ENCODE measurements at places on chromosomes 6 and 20.

- peak overlapping the region; percentile 73 for H3K27ac ChIP-seq
- peak; percentile 79 for DNase-seq
- H3K4me1 ChIP-seq = peaks cover 36% of the 10 kb centered on the region
- no peaks in the 10 kb centered on the region for H3K27me3 ChIP-seq
- H3K36me3 ChIP-seq = peaks cover under 1% of the 10 kb centered on the region
- peak overlapping the region; percentile 40 for H3K4me3 ChIP-seq
Observed at GRCh38 chr20:62929051-62929538, 2.8 kb upstream of the DIDO1 start.

DNA sequence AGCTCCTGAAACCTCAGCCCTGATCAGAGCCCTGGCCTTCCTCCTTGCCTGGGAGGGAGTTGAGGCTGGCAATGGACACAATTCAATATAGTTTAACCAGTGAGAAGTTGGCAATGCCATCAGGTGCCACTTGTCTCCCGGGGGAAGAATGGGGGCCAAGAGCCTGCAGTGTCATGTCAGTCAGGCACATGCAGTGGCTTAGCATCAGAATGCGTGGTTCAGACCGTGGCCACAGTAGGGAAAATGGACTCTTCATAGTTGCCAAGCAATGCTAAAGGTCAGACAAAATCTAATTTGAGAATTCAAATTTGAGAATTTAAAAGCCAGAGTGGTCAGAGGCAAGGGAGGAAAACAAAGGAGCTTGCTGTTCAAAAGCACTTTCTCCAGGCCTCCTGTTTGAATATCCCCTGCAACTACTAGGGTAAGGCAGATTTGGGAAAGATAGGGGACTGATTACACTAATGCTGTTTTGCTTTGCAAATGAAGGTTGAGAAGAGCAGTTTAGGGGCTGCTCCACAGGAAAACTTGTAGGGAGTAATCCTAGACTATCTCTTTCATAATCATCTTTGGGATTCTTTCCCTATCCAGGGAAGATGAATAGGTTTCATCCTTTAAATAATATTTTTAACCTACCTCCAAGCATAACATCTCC, 33.1 kb upstream of the CLIC5 start:
- H3K4me1 ChIP-seq = peaks cover 3% of the 10 kb centered on the region
- no peak overlapping the region for H3K4me3 ChIP-seq
- no peak for DNase-seq
- H3K27ac ChIP-seq = no peak overlapping the region
- no peaks in the 10 kb centered on the region for H3K27me3 ChIP-seq

DNA sequence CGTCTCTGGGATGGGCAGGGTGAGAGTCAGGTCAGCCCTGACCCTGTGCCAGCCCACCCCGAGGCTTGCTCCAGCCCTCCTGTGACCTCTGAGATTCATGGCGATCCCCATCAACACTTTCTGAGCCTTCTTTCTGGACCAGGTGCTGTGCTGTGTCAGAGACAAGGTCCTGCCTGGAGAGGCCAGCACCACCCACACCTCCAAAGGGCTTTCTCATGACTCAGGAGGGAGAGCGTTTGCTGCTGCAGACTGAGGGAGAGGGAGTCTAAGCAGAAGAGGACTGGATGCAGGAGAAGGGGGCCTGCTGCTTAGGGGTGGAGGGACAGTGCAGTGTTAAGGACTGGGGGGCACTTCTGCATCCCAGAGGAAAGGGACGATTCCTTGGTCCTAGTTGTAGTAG, 193.5 kb downstream of the LRFN2 start:
- no peaks in the 10 kb centered on the region for H3K4me1 ChIP-seq
- H3K4me3 ChIP-seq = no peak overlapping the region
- H3K36me3 ChIP-seq = no peaks in the 10 kb centered on the region
- H3K27ac ChIP-seq = no peak overlapping the region

GRCh38 chr20:53298911-53299310, 294.7 kb downstream of the ZNF217 start:
- no peak for DNase-seq
- no peak overlapping the region for H3K27ac ChIP-seq
- no peak overlapping the region for H3K4me3 ChIP-seq
- no peaks in the 10 kb centered on the region for H3K36me3 ChIP-seq

GRCh38 chr6:76565932-76566331, 493.5 kb upstream of the IMPG1 start:
- H3K27ac ChIP-seq = no peak overlapping the region
- no peaks in the 10 kb centered on the region for H3K27me3 ChIP-seq
- no peak for DNase-seq
- no peak overlapping the region for H3K4me3 ChIP-seq

DNA sequence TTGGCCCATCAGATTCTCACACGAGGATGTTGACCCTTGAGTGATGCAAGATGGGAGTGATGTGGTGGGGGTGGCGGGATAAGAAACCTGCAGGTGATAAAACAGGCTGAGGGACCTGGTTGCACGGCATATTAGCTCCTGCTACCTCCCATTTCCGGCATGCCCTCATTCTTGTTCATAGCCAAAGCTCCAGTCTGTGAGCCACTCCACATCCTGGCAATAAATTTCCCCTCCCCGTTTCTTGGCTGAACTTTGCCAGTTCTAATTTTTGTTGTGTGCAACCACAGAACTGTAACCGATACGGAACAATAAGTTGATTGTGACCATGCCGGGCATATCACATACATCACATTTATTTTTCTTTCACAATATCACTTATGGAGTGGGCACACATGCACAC, 41.6 kb upstream of the NFATC2 start:
- H3K36me3 ChIP-seq = no peaks in the 10 kb centered on the region
- DNase-seq = no peak
- no peak overlapping the region for H3K4me3 ChIP-seq
- no peaks in the 10 kb centered on the region for H3K4me1 ChIP-seq
- no peaks in the 10 kb centered on the region for H3K27me3 ChIP-seq
- no peak overlapping the region for H3K27ac ChIP-seq
